Upper lobe of left lung (tissue), 6 donors: ENCODE measurements at places on chromosomes 1 and 21. TPM values are rescaled to one million over a fixed set of nuclear protein-coding genes. Genes with fewer than 3 reads are reported as not detected.

GRCh38 chr1:92817986-92818764 lies 13.7 kb upstream of the RPL5 start:
- DNase-seq = no peak
- no peaks in the 10 kb centered on the region for H3K4me1 ChIP-seq
- no peak overlapping the region for H3K27ac ChIP-seq

DNA sequence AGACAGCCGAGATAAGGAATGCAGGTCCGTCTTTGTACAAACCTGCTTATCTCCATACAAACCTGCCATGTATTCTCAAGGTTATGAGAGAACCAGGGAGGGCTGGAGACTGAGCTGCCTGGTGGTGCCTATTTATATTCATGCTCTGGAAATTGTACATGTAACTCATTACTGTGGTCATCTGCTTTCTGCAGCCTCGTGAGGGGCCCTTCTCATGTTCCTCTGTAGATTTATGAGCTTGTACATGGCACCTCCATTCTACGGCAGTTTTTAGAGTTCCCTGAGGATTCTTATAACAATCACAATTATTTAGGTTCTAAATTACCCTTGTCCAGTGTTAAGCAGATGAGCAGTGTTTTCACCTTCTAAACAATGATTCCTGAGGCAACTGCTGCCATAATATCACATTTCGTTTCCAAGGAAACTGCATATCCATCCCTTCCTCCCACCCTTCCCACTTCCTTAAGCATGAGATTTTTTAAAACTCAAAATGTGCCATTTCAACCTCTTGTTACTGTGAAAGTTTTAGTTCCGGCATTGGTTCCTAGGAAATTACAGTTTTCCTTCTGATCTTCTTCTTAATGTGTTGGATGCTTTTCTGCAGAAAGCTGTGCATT lies 112.1 kb downstream of the ST6GALNAC3 start:
- no peaks in the 10 kb centered on the region for H3K36me3 ChIP-seq
- H3K4me3 ChIP-seq = no peak overlapping the region
- no peaks in the 10 kb centered on the region for H3K27me3 ChIP-seq
- H3K4me1 ChIP-seq = no peaks in the 10 kb centered on the region

The LIPI gene
- total RNA-seq = not detected

DNA sequence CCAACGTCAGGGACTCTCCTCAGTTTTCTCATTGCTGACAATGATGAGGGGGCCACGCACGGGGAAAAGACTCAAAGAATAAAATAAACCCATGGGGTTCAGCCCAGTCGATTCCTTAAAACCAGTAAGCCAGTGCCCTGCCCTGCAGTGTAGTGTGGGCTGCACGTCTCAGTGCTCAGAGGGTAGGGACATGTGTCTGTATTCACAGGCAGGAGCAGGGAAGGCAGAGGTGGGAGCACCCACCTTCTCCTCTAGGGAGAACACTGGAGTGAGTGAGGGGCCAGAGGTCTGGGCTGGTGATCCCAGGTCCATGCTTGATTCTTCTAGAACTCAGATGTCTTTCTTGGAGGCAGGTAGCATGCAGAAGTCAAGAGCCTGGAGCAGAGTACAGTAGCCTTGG lies 303.6 kb downstream of the MATN1 start:
- H3K4me1 ChIP-seq = no peaks in the 10 kb centered on the region
- no peaks in the 10 kb centered on the region for H3K36me3 ChIP-seq
- DNase-seq = no peak
- H3K4me3 ChIP-seq = no peak overlapping the region
- H3K27me3 ChIP-seq = no peaks in the 10 kb centered on the region

DNA sequence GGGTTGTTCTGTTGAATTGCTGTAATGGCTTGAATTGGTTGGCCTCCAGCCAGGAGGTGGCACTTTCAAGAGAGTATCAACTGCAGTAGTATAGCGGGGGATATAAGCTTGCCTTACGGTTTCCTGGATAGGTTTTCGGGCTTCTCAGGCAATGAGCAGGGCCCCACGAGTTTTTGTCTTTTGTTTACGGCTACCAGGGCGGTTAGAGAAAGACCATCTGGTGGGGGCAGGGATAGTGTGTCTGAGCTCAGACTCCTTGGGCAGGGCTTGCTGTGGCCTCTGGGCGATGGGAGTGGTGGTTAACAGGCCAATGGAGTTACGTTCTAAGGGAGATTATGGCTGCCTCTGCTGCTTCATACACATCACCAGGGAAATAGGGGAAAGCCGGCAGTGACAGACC lies 62.8 kb downstream of the DTL start:
- H3K36me3 ChIP-seq = no peaks in the 10 kb centered on the region
- no peak overlapping the region for H3K4me3 ChIP-seq
- no peaks in the 10 kb centered on the region for H3K27me3 ChIP-seq
- H3K4me1 ChIP-seq = no peaks in the 10 kb centered on the region

GRCh38 chr21:36097427-36098181 lies 27.8 kb downstream of the CBR1 start:
- no peak overlapping the region for H3K4me3 ChIP-seq
- H3K4me1 ChIP-seq = no peaks in the 10 kb centered on the region
- H3K27me3 ChIP-seq = no peaks in the 10 kb centered on the region
- H3K36me3 ChIP-seq = no peaks in the 10 kb centered on the region
- DNase-seq = no peak

DNA sequence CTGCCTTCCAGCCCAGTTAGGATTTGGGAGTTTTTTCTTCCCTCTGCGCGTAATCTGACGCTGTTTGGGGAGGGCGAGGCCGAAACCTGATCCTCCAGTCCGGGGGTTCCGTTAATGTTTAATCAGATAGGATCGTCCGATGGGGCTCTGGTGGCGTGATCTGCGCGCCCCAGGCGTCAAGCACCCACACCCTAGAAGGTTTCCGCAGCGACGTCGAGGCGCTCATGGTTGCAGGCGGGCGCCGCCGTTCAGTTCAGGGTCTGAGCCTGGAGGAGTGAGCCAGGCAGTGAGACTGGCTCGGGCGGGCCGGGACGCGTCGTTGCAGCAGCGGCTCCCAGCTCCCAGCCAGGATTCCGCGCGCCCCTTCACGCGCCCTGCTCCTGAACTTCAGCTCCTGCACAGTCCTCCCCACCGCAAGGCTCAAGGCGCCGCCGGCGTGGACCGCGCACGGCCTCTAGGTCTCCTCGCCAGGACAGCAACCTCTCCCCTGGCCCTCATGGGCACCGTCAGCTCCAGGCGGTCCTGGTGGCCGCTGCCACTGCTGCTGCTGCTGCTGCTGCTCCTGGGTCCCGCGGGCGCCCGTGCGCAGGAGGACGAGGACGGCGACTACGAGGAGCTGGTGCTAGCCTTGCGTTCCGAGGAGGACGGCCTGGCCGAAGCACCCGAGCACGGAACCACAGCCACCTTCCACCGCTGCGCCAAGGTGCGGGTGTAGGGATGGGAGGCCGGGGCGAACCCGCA lies at the start of gene PCSK9:
Gene PCSK9, plus strand, starts transcription at position 207 of the 741 bp plus-strand sequence. Its CDS starts 290 bp downstream, at position 497.
- H3K36me3 ChIP-seq = no peaks in the 10 kb centered on the region
- H3K27me3 ChIP-seq = no peaks in the 10 kb centered on the region
- no peak within 1 kb of the TSS for H3K4me3 ChIP-seq
- H3K4me1 ChIP-seq = peaks cover 7% of the 10 kb centered on the region
- peak; percentile 70 for DNase-seq

- DNase-seq = no peak
- H3K36me3 ChIP-seq = no peaks in the 10 kb centered on the region
- no peak overlapping the region for H3K4me3 ChIP-seq
- H3K27me3 ChIP-seq = no peaks in the 10 kb centered on the region
Measured at GRCh38 chr1:36796106-36796590, 238.2 kb downstream of the GRIK3 start.

DNA sequence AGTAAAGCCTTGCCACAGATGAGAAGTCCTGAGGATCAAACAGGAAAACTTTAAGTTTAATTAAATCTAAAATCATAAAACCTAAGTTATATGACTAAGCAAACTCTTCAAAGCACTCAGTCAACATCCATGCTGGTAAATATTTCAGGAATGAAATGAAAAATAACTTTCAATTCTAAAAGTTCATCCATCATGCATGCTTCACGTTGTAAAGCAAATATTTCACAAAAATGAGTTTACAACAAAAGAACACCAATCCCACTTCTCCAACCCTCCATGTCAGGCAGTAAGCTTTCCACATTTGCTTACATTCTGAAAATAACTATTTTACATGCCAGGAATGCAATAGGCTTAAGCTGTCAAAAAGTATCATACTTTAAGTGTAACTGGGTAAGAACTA lies 16.8 kb downstream of the APP start:
- no peak overlapping the region for H3K27ac ChIP-seq
- no peaks in the 10 kb centered on the region for H3K27me3 ChIP-seq
- no peak overlapping the region for H3K4me3 ChIP-seq
- no peaks in the 10 kb centered on the region for H3K36me3 ChIP-seq
- H3K4me1 ChIP-seq = peaks cover 30% of the 10 kb centered on the region
- DNase-seq = no peak

GRCh38 chr1:33962061-33962460 lies 98.2 kb downstream of the HMGB4 start:
- H3K4me3 ChIP-seq = no peak overlapping the region
- H3K27me3 ChIP-seq = no peaks in the 10 kb centered on the region
- H3K4me1 ChIP-seq = no peaks in the 10 kb centered on the region
- H3K36me3 ChIP-seq = no peaks in the 10 kb centered on the region

DNA sequence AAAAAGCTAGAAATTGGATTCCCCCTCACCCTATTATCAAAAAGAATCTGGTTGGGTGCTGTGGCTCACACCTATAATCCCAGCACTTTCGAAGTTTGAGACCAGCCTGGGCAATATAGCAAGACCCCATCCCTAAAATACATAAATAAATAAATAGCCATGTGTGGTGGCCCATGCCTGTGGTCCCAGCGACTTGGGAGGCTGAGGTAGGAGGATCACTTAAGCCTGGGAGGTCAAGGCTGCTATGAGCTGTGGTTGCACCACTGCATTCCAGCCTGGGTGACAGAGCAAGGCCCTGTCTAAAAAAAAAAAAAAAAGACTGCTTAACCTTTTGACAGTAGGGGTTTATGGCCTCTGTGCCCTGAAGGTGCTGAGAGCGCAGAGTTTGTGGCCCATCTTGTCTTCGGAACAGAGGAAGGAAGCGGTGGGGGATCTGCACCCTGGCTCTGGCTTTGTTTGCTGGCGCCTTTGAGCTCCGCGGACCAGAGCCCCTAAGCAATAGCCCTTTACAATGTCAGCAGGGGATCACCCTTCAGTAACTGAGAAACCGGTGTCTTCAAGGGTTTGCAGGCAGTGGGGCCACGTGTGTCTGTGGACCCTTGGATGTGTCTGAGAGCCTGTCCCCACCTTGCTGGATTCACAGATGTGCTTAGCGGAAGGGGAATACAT lies 22.1 kb downstream of the SLC2A7 start:
- no peaks in the 10 kb centered on the region for H3K27me3 ChIP-seq
- H3K4me1 ChIP-seq = no peaks in the 10 kb centered on the region
- no peaks in the 10 kb centered on the region for H3K36me3 ChIP-seq
- no peak overlapping the region for H3K4me3 ChIP-seq

GRCh38 chr1:31765041-31765467 lies 914 bp upstream of the ADGRB2 start:
- H3K4me3 ChIP-seq = no peak overlapping the region
- no peak for DNase-seq
- no peaks in the 10 kb centered on the region for H3K36me3 ChIP-seq
- peaks cover 32% of the 10 kb centered on the region for H3K4me1 ChIP-seq

The TSPAN1 gene
- 12.2 TPM for total RNA-seq

GRCh38 chr1:8889103-8889846 lies 10.8 kb upstream of the ENO1 start:
- H3K36me3 ChIP-seq = no peaks in the 10 kb centered on the region
- no peak overlapping the region for H3K4me3 ChIP-seq
- no peaks in the 10 kb centered on the region for H3K27me3 ChIP-seq
- peak overlapping the region; percentile 67 for H3K27ac ChIP-seq
- H3K4me1 ChIP-seq = peaks cover 7% of the 10 kb centered on the region

DNA sequence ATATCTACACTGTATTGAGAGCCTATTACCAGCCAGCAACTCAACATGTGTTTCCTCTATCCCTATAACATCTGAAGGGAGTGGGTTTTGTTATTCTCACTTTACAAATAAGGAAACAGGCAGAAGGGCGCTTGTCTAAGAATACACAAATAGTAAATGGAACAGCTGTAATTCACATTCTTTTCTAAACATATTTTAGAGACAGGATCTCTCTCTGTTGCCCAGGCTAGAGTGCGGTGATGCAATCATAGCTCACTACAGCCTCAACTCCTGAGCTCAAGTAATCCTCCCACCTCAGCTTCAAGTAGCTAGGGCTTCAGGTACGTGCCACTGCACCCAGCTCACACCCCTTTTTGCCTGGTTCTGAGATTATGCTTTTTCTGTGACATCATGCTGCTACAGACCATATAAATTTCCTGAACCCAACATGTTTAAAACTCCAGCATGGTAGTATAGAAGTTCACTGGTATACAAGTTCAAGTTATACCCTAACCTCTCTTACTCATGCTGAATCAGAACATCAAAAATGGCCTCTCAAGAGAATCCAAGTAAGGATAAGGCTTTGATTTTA lies 8.6 kb upstream of the TACSTD2 start:
- peak overlapping the region; percentile 74 for H3K27ac ChIP-seq
- DNase-seq = peak; percentile 82
- H3K4me1 ChIP-seq = peaks cover 31% of the 10 kb centered on the region
- no peaks in the 10 kb centered on the region for H3K27me3 ChIP-seq
- H3K4me3 ChIP-seq = no peak overlapping the region
- no peaks in the 10 kb centered on the region for H3K36me3 ChIP-seq

The KCNK1 gene
- total RNA-seq = 10.6 TPM

- DNase-seq = peak; percentile 89
- peaks cover 13% of the 10 kb centered on the region for H3K4me1 ChIP-seq
- peak within 1 kb of the TSS; percentile 24 for H3K4me3 ChIP-seq
- no peaks in the 10 kb centered on the region for H3K36me3 ChIP-seq
Measured at GRCh38 chr1:207454046-207454964, at the start of gene CR2. CR2 (plus strand) TSS chr1:207454328; CDS start chr1:207454419, 91 bp downstream.

The TMEM52 gene
- total RNA-seq = 1.8 TPM

DNA sequence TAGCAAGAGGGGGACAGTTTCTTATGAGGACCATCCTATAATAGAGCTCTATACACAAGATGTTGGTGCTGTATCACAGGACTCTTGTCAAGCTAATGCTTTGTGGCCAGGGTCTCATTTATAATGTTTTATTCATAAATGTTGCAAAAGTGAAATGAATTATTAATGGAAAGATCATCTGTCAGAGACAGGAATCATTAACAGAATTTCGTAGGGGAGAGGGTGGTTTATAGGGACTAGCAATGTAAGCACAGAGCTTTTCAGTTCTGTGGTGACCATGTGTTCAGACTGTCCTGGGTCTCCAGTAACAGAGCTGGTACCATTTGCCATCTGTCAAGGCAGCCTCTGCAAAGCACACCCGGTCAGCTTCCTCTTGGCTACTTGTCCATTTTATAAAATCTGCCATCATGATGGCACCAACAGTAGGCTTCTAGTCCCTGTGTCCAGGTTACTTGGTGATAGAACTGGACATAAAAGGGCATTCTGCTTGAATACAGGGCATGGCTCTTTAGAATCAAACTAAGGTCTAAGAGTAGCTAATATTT lies 36.2 kb downstream of the LPAR3 start:
- H3K4me1 ChIP-seq = no peaks in the 10 kb centered on the region
- no peaks in the 10 kb centered on the region for H3K27me3 ChIP-seq
- no peak for DNase-seq
- no peak overlapping the region for H3K4me3 ChIP-seq
- no peak overlapping the region for H3K27ac ChIP-seq

The KIF26B gene
- total RNA-seq = 2.1 TPM

The ALG6 gene
- total RNA-seq = 11.9 TPM
